Nucleus accumbens (tissue), 56 donors: ENCODE measurements at places on chromosomes 6 and 20.
A peak's percentile ranks its signal among the peaks of the same experiment; 100 is the strongest.

GRCh38 chr6:45850378-45851033, 165.2 kb downstream of the CLIC5 start:
- DNase-seq = no peak

GRCh38 chr20:32649697-32650400, 23.9 kb downstream of the C20orf203 start:
- no peak for DNase-seq

DNA sequence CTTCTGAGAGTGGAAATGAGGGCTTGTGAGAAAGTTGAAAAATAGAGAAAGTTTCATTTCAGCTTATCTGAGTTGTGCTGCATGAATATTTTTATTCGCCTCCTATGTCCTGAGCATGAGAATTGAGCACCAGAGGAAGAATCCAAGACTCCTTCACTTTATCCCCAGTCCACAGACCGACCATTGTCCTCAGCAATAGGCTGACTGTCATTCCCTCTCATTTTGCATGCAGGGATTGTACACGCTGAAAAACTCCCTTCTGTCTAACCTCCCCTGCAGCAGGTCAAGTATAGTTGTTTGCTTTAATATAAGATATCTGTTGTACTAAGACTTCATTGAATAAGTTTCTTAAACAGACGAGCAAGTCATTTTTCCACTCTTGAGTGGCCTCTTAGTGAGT, 437.6 kb downstream of the PRKN start:
- peak; percentile 33 for DNase-seq

DNA sequence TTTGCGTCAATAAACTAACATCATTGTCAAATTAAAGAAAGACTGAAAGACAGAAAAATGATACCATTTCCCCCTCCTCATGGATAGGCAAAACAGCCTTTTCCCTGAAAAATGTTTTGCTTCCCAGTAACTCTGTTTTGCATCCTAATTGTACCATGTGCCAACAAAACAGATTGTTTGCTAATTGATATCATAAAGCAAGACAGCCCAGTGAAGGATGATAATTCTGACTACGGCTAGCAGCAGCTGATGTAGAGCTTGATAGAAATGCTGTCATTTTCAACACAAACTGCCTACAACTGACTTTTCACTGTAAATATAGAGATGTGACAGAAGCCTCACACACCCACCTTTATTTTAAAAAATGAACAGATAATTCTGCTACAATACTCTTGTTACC, 1061.6 kb downstream of the HACE1 start:
- no peak for DNase-seq

GRCh38 chr6:56814308-56814707, 140.6 kb upstream of the BEND6 start:
- DNase-seq = no peak

- DNase-seq = no peak
Observed at GRCh38 chr6:137763436-137763835, 103.6 kb upstream of the TNFAIP3 start.

- DNase-seq = no peak
Observed at GRCh38 chr6:5838656-5839396, 167.9 kb downstream of the NRN1 start.

- no peak for DNase-seq
Observed at GRCh38 chr6:27206806-27207205, 40.7 kb upstream of the PRSS16 start.

- no peak for DNase-seq
Observed at GRCh38 chr20:967796-968742, 34.0 kb downstream of the RSPO4 start.

GRCh38 chr6:168331058-168331457, 11.5 kb upstream of the DACT2 start:
- no peak for DNase-seq

GRCh38 chr6:53492860-53493634, 51.9 kb downstream of the GCLC start:
- no peak for DNase-seq

DNA sequence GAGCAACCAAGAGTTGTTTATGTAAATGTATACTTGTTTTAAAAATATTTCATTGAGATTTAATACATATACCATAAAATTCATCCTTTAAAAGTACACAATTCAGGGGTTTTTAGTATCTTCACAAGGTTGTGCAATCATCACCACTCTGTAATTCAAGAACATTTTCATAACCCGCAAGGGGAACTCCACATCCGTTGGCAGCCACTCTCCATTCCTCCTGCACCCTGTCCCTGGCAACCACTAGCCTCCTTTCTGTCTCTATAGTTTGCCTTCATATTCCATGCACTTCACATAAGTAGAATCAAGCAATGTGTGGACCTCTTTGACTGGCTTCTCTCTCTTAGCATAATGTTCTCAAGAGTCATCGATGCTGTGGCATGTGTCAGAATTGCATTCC, 104.2 kb upstream of the PDE10A start:
- no peak for DNase-seq

DNA sequence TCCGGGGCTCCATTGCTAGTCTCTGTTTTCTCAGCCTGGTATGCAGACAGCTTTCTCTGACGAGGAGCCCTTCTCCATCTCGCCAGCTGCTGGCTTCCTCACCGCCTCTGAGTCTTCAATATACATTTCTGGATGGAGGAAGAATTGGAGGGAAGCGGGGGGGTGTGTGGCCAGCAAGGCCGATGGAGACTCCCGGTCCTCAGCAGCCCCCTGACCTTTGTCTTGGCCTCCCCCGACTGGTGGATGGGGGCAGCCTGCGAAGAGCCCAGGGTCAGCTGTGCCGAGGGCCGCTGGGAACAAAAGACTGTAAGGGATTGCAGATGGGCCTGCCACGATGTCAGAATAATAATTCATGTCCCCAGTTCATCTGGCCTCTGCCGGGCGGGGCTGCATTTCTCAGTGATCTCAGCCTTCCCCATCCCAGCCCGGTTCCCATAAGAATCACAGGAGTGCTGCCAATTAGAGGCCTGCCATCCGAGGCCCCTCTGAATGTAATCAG, 54.3 kb upstream of the STX16 start:
- DNase-seq = peak; percentile 21

DNA sequence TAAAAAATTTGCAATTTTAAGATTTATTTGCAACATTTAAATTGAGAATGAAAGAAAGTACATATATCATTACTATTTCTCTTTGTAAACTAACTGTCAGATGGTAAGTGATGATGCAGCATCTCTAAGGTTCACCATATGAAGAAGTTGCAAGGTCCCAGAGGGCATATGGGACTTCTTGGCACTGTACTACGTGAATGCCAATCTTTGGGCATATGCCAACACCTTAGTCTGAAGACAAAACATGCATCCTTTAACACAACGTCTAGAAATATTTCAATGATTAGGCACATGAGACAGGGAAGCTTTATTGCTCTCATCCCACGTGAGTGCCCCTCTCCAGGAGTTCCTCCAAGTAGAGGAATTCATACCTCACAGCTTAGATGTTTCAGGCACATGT, 66.8 kb downstream of the CDK19 start:
- DNase-seq = no peak

- no peak for DNase-seq
Observed at GRCh38 chr6:21738180-21739094, 144.9 kb downstream of the SOX4 start.

DNA sequence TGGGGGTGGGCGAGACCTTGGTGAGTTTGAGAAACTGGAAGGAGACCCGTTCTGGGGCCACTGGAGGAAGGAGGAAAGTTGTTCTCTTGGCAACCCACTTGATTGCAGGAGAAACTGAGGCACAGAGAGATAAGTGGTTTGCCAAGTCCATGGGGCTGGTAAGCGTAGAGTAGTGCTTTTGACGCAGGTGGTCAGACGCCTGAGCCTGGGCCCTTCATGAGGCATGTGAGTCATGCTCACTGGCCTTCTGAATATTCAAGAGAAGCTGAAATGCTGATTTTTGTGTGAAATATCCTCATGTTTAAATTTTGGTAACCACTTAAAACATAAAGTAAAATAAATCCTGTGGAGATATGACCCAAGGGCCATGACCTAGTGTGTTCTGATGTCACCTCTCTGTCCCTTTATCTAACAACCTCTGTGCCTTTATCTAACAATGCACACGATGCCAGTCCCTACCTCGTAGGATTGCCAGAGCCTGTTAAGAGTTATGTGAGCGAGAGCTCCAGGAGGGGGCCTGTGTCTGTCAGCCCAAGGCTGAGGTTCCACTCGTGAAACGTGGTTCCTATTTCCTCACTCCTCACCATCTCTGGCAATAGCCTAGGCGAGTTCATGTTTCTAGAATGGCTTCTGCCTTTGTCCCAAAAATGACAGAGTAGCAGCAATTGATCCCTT, 32.8 kb upstream of the PMEPA1 start:
- no peak for DNase-seq

- DNase-seq = no peak
Observed at GRCh38 chr6:86476311-86476710, 461.0 kb upstream of the HTR1E start.

GRCh38 chr6:31042806-31043205, 32.5 kb downstream of the MUC22 start:
- DNase-seq = no peak

DNA sequence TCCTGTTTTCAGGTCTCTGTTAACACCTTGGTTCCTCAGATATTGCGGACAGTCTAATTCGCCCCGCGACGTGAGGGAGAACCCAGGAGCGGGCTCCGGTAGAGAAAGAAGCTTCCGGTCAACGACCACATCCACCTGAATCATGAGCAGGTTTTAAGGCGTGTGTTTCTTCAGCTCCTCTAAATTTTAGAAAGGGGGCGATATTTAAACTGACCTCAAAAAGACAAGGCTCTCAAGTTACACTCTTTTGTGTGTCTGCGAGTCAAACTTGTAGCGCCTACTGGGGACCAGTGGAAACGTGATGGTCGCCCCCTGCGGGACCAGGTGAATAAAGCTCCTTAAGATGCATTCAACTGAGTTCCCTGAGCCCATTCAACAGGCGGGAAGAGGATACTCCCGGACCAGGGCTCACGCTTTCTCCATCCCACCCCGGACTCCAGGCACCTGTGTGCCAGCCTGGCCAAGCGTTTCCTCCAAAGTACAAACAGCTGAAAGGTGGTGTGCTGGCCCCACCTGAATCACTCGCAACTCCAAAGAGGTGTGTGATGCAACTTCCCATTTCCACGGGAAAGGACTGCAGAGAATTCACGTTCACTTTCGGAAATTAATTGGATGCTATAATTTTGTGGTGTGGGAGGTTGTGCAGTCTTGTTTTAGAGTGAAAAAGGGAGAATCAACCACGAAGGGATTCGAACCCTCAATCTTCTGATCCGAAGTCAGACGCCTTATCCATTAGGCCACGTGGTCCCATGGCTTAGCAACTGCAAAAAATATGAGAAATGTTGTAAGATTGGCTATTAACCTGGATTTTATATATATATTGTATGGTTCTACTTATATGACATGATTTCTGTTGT, 17.0 kb downstream of the GPX5 start:
- DNase-seq = no peak

DNA sequence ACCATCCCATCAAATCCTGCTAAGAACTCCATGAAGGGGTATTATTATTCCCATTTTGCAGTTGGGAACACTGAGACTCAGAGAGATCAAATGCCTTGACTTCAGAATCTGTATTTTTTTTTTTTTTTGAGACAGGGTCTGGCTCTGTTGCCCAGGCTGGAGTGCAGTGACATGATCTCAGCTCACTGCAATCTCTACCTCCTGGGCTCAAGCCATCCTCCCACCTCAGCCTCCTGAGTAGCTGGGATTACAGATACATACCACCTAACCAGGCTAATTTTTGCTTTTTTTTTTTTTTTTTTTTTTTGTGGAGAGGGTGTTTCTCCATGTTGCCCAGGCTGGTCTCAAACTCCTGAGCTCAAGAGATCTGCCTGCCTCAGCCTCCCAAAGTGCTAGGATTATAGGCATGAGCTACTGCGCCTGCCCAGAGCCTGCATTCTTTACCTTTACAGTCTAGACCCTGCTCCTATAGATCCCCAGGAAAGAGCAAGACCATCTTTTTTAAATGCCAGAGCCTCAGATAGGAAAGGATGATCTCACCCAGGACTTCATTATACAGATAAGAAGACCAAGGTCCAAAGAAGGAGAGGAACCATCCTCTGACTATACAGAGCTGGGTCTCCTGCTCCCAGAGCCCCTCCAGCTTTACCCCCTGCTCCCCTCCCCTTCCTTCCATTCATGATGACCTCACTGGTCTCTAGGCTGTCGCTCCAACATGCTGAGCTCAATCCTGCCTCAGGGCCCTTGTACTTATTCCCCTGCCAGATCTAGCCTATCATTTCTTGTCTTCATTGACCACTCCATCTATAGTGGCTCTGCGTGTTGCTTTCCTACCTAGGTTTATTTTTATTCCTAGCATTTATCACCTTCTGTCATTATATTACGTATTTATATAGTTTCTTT, 138.6 kb downstream of the CEBPB start:
- no peak for DNase-seq

GRCh38 chr6:106192824-106193223, 106.7 kb downstream of the PRDM1 start:
- DNase-seq = no peak

GRCh38 chr20:37331060-37331857, 14.7 kb upstream of the SRC start:
- DNase-seq = no peak

- no peak for DNase-seq
Observed at GRCh38 chr20:41678799-41679198, 60.6 kb upstream of the CHD6 start.

DNA sequence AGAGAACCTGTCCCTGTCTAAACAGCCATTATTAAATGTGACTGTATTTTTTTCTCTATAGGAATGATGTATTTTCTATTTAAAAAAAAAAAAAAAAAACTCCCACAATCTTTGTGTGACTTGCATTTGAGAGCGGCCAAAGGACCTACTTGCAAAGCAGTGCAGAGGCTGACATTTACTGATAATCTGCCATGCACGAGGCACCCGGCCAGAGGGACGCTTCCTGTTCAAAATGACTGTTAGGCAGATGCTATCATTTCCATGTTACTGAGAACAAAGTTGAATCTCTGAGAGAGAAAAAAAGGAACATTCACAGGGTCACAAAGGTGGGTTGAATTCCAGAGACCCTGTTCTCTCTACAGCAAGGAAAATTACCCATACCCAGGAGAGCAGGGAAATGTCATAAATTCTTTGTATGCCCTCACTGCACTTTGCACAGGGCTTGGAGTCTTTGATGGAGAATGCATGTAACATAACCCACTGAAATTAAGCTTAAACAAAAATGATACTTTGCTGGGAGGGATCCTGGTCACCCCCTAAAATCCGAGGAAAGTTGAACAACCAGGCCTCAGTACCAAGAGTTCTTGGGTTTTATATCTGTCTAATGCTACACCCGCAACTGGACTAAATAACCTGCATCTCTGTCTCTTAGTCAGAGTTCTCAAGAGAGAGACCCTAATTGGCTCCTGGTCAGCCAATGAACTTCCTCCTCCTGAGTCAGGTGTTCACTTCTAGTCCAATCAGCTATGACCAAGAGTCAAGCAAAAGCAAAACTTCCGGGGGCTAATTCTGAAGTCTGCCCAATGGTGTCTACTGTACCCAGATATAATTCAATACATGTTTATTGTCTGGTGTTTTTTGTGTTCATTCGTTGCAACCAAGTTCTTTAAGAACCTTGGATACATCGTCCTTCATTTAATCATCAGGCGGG, 61.2 kb downstream of the GCLC start:
- peak; percentile 23 for DNase-seq

- no peak for DNase-seq
Observed at GRCh38 chr6:154406869-154407268, 50.3 kb upstream of the IPCEF1 start.
